ENCODE measurements at places on chromosomes 5 and 9.
A peak's percentile ranks its signal among the peaks of the same experiment; 100 is the strongest.

- DNase-seq, result no peak
Observed at GRCh38 chr9:88280816-88281382, 107.3 kb upstream of the SPIN1 start.

- DNase-seq, result no peak
Observed at GRCh38 chr9:133141833-133142595, 21.0 kb upstream of the RALGDS start.

- no peak for DNase-seq
Observed at GRCh38 chr9:110886832-110887231, 151.4 kb downstream of the LPAR1 start.

DNA sequence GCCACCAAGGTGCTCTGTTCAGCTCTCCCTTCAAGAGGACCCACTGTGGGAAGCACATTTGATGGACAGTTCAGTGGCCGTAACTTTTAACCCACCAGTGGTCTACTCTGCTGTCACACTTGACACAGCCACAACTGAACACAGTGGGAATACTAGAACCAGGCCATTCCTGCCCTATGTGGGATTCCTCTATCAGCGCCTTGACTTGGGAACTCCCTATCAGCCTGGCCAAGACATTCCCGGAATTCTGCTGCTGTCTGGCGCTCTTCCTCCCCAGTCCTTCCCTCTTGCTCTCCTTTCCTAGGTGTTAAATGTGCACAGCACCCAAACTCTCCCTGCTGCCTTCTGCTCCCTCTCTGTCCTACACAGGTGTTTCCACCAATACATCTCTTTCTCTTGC, 23.1 kb upstream of the SH3PXD2B start:
- DNase-seq, result no peak

GRCh38 chr5:27814983-27815382, 776.6 kb upstream of the CDH9 start:
- DNase-seq, result no peak

GRCh38 chr9:133396952-133397351, 20.8 kb downstream of the STKLD1 start:
- no peak for DNase-seq

- no peak for DNase-seq
Observed at GRCh38 chr5:147046281-147046680, 167.7 kb upstream of the PPP2R2B start.

DNA sequence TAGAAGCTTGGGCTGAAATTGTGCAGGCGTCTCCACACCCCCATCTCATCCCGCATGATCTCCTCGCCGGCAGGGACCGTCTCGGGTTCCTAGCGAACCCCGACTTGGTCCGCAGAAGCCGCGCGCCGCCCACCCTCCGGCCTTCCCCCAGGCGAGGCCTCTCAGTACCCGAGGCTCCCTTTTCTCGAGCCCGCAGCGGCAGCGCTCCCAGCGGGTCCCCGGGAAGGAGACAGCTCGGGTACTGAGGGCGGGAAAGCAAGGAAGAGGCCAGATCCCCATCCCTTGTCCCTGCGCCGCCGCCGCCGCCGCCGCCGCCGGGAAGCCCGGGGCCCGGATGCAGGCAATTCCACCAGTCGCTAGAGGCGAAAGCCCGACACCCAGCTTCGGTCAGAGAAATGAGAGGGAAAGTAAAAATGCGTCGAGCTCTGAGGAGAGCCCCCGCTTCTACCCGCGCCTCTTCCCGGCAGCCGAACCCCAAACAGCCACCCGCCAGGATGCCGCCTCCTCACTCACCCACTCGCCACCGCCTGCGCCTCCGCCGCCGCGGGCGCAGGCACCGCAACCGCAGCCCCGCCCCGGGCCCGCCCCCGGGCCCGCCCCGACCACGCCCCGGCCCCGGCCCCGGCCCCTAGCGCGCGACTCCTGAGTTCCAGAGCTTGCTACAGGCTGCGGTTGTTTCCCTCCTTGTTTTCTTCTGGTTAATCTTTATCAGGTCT, at the start of gene C9orf72:
Gene C9orf72 (minus strand): TSS at position 564 of the 716 bp plus-strand sequence. CDS start 6,361 bp downstream, outside the sequence.
- no peak for DNase-seq

- DNase-seq, result no peak
Observed at GRCh38 chr9:136710543-136710942, 1.8 kb upstream of the DIPK1B start.

GRCh38 chr5:178232920-178233429, 373 bp upstream of the PHYKPL start:
- DNase-seq, result no peak

GRCh38 chr5:163079618-163080017, 357.8 kb upstream of the CCNG1 start:
- no peak for DNase-seq

DNA sequence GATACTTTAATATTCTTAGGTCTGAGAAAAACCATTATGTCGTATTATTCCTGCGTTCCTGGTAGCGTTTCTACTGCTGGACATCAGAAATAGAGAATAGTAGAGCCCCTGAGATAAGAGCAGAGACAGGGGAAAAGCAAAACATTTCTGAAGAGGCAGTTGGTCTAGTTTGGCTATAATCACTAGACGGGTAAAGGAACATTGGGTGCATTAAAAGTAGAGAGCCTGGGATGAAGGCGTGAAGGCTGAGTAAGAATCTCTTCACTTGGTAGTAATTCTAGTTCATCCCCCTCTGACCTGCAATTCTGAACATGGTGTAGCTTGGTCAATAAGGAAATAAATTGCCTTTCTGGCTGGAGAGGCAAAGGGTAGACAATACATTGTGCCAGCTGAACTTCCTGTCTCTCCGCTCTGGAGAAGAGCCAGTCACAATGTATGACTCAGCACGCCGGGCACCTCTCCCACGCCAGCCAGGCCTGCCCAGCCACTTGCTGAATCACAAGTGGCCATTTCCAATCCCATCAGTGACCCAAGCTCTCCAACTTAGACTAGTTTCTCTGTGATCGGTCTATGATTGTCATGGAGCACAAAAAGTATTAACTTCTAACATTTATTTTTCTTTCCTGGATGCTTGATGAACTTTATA, 75.4 kb downstream of the STK32A start:
- DNase-seq, result peak; percentile 65

GRCh38 chr9:134669399-134669955, 27.9 kb downstream of the COL5A1 start:
- no peak for DNase-seq

- DNase-seq, result no peak
Observed at GRCh38 chr9:14434971-14435718, 121.2 kb upstream of the NFIB start.

DNA sequence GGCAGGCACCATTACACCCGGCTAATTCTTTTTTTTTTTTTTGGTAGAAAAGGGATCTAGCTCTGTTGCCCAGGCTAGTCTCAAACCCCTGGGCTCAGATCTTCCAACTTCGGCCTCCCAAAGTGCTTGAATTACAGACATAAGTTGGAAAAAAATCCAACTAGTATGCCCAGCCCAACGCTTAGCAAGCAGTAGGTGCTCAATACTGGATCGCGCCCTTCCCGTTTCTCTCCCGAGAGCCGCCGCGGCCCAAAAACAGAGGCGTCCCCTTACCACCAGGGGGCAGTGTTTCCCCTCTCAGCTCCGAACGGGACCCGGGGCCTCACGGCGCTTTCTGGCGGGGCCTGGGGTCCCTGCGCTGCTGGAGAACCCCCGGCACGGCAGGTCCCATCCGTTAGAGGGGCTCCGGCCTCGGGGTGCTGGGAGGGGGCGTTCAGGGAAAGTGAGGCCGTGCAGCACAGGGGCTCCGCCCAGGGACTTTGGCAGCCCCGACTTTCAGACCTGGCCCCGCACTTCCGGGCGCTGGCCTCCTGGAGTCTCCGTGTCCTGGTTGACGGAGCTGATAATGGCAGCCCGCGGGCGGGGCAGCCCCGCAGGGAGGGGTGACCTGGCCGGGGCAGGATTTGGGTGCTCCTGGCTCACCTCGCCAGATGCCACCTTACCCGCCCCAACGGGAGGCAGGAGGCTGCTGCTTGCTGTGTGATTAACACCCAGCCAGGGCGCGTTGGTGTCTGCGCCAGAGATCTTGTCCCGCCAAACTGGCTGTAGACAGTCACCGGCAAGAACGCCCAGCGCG, 15.2 kb downstream of the PTGES start:
- DNase-seq, result peak; percentile 71

- no peak for DNase-seq
Observed at GRCh38 chr9:69380301-69380700, 55.3 kb downstream of the ENTREP1 start.

GRCh38 chr9:81628897-81629296, 60.5 kb downstream of the TLE1 start:
- no peak for DNase-seq

DNA sequence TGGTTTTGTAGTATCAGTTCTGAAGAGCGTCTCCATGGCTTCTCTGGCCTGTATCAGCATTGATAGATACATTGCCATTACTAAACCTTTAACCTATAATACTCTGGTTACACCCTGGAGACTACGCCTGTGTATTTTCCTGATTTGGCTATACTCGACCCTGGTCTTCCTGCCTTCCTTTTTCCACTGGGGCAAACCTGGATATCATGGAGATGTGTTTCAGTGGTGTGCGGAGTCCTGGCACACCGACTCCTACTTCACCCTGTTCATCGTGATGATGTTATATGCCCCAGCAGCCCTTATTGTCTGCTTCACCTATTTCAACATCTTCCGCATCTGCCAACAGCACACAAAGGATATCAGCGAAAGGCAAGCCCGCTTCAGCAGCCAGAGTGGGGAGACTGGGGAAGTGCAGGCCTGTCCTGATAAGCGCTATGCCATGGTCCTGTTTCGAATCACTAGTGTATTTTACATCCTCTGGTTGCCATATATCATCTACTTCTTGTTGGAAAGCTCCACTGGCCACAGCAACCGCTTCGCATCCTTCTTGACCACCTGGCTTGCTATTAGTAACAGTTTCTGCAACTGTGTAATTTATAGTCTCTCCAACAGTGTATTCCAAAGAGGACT, 1.5 kb downstream of the GPR21 start:
- no peak for DNase-seq

- DNase-seq, result peak; percentile 82
Observed at GRCh38 chr5:135821061-135821801, 13.2 kb upstream of the SLC25A48 start.

DNA sequence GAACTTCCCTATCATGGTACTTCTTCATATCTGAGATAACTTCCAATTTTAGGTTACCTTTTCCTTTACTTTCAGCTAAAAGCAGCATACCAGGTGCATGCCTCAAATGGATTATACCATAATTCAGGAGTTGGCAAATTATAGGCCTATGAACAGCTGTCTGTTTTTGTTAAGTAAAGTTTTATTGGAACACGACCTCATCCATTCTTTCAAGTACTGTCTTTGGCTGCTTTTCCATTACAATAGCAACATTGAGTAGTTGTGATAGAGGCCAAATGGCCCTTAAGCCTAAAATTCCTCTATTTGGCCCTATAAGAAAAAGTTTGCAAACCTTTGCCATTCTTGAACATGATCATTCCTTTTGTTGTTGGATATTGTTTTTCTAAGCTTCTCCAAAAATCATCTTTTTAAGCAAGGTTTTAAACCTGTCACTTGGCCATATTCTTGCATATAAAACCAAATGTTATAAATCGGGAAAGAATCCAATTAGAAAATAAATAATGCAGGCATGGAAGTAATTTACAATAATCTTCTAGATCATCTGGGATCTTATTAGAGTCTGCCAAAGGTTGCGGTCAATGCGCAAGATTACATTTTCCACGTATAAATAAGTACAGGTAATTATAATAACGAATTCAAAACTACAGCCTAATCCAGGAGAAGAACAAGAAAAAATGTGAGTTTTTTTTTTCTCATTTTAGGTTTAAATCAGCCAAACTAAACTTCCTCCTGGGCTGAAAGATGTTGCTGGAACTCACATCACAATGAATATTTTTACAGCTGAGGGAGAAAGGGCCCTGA, 226.5 kb upstream of the ANKRD55 start:
- no peak for DNase-seq

DNA sequence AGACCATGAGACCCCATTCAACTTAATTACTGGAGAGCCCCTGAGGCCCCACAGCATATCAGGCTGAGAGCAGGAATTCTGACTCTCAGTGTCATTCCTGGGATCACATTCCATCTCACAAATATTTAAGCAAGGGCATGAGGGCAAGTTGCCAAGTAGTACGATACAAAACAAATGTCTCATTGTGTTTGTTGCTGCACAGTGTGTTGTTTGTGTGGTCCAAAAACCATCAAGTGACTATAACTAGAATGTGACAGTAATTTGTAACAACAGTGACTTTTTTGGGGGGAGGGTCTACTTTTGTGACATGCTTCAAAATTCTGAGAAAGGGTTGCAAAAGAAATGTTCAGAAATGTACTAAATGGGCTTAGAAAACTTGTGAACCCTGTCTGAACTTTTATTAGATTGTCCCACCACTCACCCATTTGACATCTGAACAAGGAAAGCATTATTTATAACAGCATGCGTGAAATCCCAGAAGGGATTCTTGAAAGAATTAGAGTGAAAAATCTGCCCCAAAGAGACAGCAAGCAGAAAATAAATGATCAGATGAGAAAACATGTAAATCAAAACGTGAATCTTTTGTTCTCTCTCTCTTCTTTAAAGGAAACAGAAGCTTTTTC, 347.0 kb downstream of the NTRK2 start:
- no peak for DNase-seq
